ENCODE measurements at places on chromosomes 13 and 19.

- no peak for DNase-seq
Observed at GRCh38 chr19:964761-965694, 19.1 kb upstream of the WDR18 start.

DNA sequence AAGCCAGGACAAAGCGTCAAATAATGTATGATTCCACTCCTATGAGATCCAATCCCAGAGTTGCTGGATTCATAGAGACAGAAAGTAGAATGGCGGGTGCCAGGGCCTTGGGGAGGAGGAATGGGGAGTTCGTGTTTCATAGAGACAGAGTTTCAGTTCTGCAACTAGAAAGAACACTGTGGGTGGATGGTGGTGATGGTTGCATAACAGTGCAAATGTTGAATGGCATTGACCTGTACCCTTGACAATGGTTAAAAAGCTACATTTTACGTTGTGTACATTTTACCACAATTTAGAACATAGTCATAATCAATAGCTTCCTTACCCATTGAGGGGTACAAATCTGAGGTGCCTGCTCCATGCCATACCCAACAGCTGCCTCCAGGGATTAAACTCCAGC is 33.4 kb downstream of the MBD3L2B start:
- no peak for DNase-seq

GRCh38 chr13:77048681-77049080 is 21.7 kb upstream of the FBXL3 start:
- DNase-seq = no peak

DNA sequence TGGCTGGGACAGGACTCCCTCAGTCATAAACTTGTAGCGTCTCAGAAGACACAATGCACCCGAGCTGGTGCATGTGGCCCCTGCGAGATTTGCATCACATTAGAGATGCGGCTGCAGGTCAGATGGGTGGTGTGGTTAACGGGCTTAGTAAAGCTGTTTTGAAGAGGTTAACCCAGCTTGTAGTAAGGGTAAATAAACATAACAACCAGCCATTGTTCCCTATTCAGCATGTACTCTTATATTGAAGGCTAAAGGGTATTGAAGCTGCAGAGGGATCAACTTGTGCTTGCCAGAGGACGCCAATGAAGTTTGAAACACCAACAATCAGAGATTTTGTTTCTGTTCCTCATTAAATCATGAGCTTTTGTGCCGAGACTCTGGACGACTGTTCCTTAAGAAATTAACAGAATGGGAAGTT is 79.4 kb downstream of the ZIC5 start:
- no peak for DNase-seq

- peak; percentile 77 for DNase-seq
Observed at GRCh38 chr19:47790398-47790814, 11.9 kb downstream of the SELENOW start.

DNA sequence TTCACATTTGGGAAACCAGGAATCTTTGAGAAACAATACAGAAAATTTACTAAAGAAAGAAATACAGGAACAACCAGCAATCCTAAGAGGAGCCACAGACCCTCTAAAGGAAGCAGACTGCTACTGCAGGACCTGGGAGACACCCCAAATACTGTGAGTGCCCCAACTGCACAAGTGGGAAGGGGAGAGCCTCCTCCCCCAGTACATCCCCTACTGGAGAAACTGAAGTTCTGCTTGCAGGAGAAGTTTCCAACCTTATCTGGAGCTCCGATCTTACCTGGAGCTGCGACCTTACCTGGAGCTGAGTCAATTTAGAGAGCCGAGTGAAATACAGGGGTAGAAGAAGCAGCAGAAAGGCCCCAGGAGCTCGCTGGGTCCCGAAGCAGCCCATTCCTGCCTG is 236.4 kb upstream of the SPRY2 start:
- DNase-seq = no peak

DNA sequence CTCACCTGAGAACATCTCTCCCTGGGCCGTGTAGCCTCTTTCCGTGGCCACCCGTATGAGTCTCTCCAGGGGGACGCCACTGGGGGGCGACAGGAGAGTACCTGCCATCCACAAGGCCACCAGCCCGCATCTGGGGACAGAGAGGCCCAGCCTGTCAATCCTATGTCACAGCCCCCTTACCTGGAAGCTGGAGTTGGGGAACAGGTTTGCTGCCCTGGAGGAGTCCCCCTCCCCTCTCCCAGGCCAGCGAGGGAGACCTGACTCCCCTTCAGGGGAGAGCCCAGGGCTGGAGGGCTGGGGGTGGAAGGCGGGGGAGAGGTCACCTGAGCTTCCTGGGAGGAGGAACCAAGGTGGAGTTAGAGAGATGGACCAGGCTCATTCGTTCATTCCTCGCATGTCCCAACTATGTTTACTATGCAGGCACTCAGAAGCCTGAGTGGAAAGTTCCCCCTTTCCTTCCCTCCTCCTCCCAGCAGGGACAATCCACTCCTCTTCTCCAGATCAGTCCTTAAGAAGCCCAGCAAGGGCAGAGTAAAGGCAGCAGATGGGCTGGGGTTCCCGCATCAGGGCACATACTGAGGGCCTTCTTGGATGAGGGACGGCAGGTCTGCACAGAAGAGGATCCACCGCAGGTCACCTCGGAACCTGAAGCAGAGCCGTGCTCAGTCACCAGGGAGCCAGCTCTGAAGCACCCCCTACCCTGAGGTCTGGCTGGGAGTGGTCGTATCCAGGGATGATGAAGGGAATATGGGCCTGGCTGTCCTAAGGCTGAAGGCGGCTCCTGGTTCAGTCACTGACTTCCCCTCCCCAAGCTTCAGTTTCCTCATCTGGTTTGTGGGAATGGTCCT is 5.5 kb downstream of the ACTMAP start:
- peak; percentile 35 for DNase-seq

DNA sequence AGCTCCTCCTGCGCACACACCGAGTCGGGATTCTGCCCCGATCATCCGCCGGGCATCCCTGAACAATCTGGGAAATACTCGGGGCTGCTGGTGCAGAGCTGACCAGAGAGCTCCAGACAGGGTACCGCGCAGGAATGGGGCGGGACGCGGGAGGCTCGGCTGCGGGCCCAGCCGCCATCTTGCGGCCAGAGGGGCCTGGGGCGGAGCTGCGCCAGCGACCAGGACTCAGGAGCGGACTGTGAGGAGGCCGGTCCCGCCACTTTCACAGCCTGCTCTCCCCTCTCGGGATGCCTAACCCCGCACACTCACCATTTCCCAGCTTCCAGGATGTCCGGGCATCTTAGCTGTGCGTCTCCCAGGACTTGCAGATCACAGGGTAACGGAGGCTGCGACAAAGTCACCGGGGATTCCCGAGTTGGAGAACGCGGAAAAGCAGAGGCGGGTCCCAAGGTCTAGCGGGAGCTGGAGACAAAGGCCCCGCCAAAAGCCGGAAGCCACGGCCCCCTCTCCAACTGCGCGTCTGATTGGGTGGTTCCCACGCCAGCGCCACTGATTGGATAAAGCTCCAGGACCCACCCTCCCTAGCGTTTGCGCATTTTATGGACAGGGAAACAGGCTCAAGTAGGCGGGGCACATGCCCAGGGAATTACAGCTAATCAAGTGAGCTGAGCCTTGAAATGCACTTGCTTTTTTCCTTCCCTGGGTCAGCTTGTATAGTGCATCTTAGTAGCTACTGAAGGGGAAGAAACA is 15.8 kb upstream of the ZNF43 start:
- peak; percentile 91 for DNase-seq

DNA sequence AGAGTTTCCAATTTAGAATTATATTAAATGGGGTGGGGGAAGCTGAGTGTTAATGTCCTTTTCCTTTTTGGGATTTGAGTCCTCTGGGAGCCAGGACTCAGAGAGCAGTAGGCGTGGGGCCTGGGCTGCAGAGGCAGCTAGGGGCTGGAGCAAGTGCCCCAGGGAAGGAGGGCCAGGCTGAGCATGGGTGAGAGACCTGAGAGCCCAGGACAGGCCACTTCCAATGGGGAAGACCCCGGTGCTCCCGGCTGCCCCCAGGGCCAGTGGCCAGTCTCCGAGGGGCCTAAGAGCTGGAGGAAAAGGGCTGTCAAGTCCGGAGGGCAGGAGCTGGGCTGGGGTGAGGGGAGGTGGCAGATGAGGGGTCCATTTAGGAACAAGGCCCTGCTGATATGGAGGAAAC is 371.5 kb downstream of the ZNF536 start:
- no peak for DNase-seq

- DNase-seq = peak; percentile 7
Observed at GRCh38 chr13:108408672-108409071, 139.2 kb downstream of the TNFSF13B start.

DNA sequence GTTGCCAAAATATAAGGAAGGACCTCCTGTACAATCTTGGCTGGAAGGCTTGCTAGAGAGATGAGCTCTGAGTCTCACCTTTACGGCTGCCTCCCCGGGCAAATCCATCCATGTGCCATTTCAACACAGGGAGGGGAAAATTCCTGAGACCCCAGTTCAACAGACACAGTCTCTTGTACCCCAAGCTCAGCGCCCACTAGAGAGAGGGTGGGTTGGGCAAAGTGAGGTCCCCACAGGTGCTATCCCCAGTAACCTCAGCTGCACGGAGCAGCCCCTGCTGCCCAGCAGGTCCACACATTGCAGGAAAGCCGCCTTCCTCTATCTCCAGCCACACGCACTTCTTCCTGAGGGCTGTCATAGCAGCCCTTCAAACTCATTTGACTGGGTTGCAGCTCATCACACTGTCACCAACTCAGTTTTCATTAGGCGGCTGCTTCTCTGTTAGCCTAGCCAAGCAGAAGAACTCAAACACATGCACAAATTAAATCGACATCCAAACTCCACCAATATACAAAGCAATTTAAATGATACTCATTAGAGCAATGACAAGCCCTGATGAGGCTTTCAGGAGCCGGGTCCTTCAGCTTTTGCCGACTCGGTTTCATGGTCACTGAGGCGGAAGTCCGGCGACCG is 80.4 kb downstream of the TSHZ3 start:
- DNase-seq = no peak

- no peak for DNase-seq
Observed at GRCh38 chr19:24062190-24062589, 24.8 kb upstream of the ZNF254 start.

DNA sequence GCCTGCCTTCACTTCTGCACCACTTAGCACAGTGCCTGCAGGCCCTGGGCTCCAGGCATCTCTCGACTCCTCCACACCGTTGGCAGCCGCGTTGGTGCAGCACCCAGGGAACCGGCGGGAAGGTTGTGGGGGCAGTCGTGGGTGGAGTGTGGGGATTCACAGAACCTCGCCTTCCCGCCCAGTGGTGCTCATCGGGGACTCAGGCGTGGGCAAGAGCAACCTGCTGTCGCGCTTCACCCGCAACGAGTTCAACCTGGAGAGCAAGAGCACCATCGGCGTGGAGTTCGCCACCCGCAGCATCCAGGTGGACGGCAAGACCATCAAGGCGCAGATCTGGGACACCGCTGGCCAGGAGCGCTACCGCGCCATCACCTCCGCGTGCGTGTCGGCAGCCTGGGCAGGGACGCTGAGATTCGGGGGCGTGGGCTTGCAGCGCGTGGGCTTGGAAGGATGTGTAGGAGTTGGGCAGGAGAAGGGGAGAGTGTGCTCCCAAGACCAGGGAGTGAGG is 9.6 kb downstream of the RAB11B start:
- DNase-seq = no peak

DNA sequence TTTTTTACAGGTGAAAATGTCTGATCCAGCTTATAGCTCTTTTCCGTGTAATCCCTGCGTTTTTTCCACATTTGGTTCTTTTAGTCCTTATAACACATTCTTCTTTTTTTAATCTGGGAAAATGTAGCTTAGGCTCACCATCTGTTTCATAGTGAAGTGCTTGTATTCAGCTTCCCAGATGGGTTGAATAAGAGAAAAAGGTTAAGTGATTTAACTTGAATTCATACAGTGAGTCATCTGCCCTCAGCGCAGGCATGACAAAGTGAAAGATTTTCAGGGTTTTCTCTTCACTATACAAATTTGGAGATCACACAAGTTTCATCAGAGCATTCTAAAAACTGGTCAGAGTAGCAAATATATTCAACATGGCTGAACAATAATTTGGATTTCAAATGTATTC is 224.8 kb downstream of the SPRY2 start:
- no peak for DNase-seq

DNA sequence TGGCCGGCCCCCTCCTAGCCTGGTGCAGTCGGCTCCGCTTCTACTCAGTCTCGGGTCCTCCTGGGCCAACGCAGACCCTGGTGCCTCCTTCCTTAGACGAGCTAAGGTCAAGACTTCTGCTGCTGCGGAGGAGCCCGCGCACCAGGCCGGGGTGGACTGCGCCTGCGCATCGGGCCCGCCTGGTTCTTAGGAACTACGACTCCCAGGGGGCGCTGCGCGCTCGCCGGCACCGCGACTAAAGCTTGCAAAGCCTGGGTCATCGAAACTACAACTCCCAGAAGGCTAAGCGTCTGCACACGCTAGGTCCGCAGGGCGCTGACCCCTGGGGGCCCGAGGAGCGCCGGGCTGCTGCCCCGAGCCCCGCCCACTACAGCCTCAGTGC is at the start of gene ZNF835:
TSS of gene ZNF835 (minus strand) at position 145 of the 382 bp plus-strand sequence. CDS start 6,559 bp downstream, outside the sequence.
- DNase-seq = peak; percentile 85

- no peak for DNase-seq
Observed at GRCh38 chr13:53601113-53601512, 572.5 kb downstream of the OLFM4 start.

DNA sequence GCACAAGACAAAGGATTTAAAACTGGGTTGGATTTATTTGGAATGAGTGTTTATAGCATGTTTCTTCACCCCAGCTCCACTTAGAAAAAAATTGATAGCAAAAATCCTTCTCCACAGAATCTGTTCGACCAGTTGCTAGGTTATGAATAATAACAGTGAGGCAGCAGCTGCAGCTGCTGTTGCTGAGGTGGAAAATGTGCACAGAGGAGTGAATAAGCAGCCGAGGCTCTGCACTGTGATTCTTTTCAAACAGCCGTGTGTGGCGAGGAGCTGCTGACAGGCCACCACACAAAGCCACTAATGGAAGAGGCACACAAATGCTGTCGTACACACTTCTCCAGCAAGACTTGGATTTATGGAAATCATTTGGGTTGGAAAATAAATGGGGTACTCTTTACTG is 6.4 kb upstream of the RASL11A start:
- DNase-seq = no peak

- no peak for DNase-seq
Observed at GRCh38 chr13:51737609-51738008, 66.4 kb downstream of the DHRS12 start.

GRCh38 chr13:104954210-104954609 is 1581.3 kb downstream of the EFNB2 start:
- DNase-seq = no peak

GRCh38 chr19:30402436-30403202 is 30.4 kb downstream of the ZNF536 start:
- DNase-seq = no peak

GRCh38 chr13:44934724-44935123 is 54.5 kb downstream of the NUFIP1 start:
- no peak for DNase-seq

GRCh38 chr13:28041031-28041461 is 52.6 kb upstream of the URAD start:
- no peak for DNase-seq

GRCh38 chr19:18951721-18952281 is 10.8 kb upstream of the HOMER3 start:
- no peak for DNase-seq

DNA sequence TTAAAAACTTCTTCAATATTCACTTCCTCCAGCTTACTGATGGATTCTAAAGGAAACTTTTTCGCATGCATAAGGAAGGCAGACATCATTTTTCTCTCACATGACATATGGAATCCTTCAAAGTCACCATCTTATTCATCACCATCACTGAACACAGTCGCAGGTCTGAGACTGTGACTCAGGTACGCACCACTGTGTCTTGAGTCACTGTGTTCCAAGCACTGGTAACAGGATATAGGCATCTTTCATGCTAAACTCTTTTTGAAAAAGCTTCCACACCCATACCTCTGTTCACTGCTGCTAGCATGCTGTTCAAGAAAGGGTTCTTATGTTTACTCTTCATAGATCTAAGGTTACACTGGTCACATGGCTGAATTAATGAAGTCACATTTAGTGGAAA is 67.0 kb upstream of the SIAH3 start:
- DNase-seq = no peak

Data from CD4-positive, alpha-beta T cell treated with Interleukin-2 at 100 ng/mL for 4 hours (primary cell).